AG10803 (cell line): ENCODE measurements at places on chromosomes 4 and X.
A peak's percentile ranks its signal among the peaks of the same experiment; 100 is the strongest.

DNA sequence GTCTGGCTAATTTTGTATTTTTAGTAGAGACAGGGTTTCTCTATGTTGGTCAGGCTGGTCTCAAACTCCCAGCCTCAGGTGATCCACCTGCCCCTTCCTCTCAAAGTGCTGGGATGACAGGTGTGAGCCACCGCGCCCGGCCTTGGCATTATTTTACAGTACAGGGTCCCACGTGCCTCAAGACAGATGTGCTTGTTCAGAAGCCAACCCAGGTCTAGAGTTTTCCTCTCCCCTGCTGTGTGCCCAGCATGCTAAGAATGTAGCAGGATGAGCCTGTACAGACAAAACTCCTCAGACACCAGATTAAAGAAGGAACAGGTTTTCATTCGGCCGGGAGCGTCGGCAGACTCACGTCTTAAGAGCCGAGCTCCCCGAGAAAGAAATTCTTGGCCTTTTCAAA is 42.2 kb downstream of the CRLF2 start:
- no peak for DNase-seq

DNA sequence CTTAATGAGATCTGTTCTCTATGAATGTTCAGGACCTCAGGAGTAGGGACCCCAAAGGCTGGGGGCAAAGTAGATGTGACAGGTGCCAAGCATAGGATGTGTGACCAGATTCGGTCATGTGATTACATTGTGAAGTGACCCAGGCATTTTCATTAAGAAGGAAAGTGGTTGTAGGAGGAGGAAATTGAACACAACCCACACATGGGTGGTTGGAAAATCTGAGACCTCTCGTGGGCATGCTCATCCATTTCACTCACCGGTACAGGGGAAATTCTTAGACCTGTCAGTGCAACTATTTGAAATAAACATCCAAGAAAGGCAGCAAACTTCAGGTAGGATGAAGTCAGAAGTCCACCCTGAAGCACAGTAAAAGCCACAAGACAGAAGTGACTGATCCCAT is 43.5 kb upstream of the CD99 start:
- DNase-seq: no peak

GRCh38 chrX:49179358-49179757 is 6.8 kb downstream of the PRICKLE3 start:
- DNase-seq: no peak

DNA sequence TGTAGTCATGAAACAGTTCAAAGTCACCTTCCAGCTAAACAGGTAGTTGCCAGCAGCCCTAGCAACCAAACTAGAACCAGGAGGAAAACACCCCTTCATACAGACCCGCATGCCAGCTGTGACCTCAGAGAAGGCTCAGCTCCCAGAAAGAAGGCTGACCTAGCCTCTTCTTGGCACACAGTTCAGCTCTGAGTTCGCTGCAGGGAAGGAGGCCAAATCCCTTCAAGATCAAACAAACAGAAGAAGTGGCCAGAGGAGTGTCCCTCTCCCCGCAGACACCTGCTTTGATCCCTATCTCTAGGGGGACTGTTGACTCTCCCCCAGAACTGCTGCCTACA is 56.0 kb downstream of the HADH start:
- peak; percentile 26 for DNase-seq

DNA sequence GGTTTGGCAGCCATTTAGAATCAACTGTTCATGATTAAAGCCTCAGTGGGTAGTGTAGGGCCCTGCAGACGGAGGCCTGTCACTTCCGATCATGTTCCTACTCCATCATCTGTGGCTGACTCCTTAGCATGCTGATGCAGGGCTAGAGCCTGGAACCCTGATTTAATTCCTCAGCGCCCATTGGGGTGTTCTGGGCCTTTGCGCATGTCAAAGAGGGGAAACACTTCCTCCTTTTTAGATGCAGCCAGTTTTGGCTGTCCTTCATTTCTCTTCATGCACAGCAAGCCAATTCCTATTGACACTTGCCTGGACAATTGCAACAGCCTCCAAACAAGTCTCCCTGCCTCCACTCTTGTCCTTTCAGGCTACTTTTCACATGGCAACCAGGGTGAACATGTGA is 51.9 kb upstream of the MAGEA4 start:
- DNase-seq: no peak

GRCh38 chrX:38970845-38971244 is 169.6 kb downstream of the MID1IP1 start:
- DNase-seq: no peak

GRCh38 chr4:181957088-181957487 is 286.1 kb upstream of the TENM3 start:
- peak; percentile 96 for DNase-seq

DNA sequence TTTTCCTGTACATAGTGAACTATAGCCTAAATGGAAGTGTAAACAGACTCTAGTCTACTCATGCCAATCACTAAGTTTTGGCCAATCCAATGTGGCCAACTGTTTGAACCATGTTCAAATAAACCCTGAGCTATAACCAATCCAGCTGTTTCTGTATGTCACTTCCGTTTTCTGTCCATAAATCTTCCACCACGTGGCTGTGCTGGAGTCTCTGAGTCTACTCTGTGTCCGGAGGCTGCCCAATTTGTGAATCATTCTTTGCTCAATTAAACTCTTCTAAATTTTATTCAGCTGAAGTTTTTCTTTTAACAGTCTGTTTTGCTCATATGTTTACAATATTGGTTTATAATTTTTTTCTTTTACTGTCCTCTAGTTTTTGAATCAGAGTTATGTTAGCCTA is 112.3 kb upstream of the BANK1 start:
- DNase-seq: peak; percentile 5

DNA sequence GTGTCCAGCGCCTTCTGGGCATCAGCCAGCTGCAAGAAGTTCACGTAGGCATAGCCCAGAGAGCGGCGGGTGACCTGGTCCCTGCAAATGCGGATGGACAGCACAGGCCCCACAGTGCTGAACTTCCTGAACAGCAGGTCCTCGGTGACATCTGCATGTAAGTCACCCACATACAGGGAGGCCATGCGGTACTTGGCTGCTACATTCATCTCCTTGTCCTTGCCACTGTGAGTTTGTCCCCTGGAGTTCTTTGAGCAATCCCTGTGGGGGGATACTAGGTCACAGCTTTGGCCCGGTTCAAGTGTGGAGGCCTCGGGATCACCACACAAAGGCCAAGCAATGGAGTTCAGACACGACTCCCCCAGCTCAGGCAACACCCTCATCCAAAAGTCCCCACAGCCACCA is 776 bp downstream of the PABPC4L start:
- DNase-seq: no peak

GRCh38 chrX:9765072-9765736 is 443 bp downstream of the GPR143 start:
- no peak for DNase-seq

GRCh38 chrX:40543661-40544328 is 37.0 kb upstream of the ATP6AP2 start:
- DNase-seq: peak; percentile 43

GRCh38 chr4:83657336-83657735 is 121.4 kb downstream of the GPAT3 start:
- DNase-seq: no peak

DNA sequence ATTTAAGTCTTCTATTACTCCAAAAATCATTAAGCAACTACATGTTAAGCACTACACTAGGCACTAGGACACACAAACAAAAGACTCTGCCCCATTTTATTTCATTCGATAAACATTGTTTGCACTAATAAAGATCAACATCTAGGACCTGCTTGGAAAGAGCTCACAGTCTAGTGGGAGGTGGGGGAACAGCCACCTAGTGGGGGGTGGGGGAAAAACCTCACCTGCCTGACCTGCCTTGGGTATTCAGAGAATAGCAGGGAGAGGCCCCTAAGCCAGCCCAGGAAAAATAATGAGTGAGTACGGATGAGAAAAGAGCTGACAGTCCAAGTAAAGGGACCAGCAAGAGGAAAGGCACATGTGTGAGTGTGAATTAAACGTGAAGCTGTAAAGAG is 52.2 kb downstream of the PRDM5 start:
- no peak for DNase-seq

DNA sequence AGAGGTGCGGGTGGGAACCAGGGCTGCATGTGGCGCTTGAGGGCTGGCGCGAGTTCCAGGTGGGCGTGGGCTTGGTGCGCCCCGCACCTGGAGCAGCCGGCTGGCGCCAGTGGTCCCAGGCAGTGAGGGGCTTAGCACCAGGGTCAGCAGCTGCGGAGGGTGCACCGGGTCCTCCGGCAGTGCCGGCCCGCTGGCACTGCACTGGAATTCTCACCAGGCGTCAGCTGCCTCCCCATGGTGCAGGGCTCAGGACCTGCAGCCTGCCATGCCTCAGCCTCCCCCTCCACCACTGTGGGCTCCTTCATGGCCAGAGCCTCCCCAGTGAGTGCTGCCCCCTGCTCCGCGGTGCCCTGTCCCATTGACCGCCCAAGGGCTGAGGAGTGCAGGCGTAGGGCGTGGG is 174.0 kb downstream of the ADAM29 start:
- DNase-seq: no peak

DNA sequence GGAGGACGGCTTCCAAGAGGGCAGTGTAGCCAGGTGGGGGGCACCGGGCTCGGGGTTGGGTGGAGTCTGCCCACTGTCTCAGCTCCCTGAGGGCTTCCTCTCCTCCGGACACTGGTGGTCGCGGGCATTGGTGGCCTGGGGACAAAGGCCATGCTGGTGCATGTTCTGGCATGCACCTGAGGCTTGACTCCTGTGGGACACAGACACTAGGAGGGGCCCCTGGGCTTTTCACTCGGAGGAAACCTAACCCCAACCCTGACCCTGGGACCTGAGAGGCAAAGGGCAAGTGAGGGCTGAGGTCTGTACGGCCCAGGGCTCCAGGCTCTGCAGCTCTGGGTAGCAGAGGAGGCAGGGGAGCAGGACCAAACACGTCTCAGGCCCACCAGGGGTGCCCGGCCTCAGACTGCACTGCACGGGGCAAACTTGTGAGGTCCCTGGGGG is 22.3 kb upstream of the FGFR3 start:
- no peak for DNase-seq

GRCh38 chrX:106726485-106727437 is at the start of gene RNF128:
Gene RNF128 (plus strand): TSS chrX:106726701. CDS start chrX:106726914, 213 bp downstream.
- DNase-seq: peak; percentile 15

DNA sequence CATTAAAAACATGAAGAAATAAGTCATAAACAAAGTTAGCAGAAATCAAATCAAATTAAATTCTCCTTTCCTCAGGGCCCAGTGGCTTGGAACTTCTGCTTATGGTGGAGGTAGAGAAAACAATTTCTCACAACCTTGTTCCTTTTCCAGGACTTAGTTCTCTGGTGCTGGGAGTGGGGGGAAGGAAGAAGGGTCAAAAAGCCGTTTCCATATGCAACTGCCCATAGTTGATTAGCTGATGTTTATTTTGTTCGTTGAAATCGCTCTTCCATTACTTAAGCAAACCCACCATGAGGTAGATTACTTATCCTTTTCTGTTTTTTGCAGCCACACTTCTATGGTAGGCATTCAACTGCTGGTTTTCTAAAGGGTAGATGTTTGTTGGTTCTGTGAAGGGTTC is 94.2 kb downstream of the ARSJ start:
- DNase-seq: no peak

DNA sequence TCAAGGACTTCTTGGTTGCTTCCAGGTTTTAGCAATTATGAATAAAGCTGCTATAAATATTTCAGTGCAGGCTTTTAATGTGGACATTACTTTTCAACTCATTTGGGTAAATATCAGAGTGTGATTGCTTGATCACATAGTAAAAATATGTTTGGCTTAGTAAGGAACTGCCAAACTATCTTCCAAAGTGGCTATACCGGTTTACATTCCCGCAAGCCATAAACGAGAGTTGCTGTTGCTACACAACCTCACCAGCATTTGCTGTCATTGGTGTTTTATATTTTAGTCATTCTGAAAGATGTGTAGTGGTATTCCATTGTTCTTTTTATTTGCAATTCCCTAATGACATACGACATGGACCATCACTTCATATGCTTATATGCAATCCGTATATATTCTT is 30.9 kb upstream of the SPOCK3 start:
- no peak for DNase-seq

- DNase-seq: no peak
Observed at GRCh38 chr4:6320663-6321062, 51.0 kb downstream of the WFS1 start.

GRCh38 chr4:84403656-84404055 is 95.4 kb downstream of the NKX6-1 start:
- DNase-seq: peak; percentile 54

DNA sequence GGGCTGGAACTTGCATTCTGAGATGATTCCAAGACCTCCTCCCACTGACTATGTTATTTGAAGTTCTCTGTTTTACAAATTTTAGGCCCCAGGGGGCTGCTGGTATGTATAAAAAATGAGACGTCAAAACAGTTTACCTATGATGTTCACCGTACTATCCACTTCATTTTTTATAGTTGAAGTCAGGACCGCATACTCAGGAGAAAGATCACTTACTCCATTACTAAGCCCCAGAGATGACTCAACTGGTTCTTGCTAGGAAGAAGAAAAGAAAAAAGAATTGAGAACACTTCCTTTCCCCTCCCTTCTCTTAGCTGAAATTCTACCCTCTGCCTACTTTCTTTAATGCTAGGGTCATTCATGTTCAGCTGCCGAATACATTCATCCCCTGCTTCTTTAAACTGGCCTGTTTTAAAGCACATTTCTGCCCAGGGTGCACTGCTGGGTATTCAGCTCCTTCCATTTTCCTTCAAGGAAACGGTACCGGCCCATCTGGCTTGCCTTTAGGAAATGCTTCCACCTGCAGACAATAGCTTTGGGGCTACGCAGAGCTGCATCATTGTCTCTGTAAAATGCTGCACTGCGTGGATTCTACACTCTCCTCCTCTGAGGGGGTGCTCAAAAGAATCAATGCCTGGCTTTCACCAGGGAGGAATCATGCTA is 66.2 kb downstream of the IRF2 start:
- peak; percentile 50 for DNase-seq

- no peak for DNase-seq
Observed at GRCh38 chrX:53080628-53081580, 1.3 kb upstream of the TSPYL2 start.

- DNase-seq: no peak
Observed at GRCh38 chrX:115174548-115174947, 14.7 kb upstream of the RBMXL3 start.

- DNase-seq: peak; percentile 37
Observed at GRCh38 chr4:165537028-165537648, 158.3 kb downstream of the CPE start.

GRCh38 chr4:24472514-24473308 is 111.6 kb downstream of the DHX15 start:
- peak; percentile 69 for DNase-seq

DNA sequence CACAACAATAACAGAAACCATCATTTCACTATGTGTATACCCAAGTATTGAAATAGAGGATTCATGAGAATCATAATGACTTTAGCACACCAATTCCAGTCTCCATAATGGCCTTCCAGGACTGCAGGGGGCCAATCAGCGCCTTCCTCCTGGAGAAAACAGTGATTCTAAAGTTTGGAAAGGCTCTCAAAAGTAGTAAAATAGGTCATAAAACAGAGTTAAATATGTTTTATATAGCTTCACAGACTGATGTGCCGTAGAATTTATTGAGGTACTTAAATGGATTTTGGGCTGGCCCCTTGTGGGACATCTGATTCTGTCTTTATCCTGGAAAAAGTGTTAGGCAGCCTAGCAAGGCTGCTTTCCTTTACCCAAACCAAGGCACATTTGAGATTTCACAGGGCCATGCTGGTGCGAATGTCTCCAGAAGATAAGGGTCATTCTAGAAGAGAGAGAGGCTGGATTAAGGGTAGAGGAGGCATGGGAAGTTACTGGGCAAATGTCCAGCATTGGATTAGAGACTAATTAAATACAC is 543.9 kb downstream of the GALNTL6 start:
- no peak for DNase-seq
